Progenitor cell of endocrine pancreas (in vitro differentiated cells): ENCODE measurements at places on chromosomes 4 and X.
A peak's percentile ranks its signal among the peaks of the same experiment; 100 is the strongest.

DNA sequence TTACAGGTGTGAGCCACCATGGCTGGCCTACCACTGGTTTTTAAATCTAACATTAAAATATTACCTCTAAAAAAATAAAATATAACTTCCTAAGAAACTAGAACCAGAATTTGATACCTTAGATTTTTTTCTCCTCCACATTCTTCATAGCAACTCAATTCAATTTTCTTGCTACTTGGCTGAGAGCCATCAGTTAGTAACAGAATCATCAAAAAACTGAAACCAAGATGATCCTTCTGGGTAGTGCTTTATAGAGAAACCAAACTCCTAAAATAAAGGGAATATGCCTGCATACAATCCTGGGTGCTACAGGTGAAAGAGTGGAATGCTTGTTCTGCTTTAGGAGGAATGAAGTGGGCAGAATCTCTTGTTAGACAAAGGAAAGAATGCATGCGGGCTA lies 64.4 kb downstream of the RPS3A start:
- DNase-seq: no peak

DNA sequence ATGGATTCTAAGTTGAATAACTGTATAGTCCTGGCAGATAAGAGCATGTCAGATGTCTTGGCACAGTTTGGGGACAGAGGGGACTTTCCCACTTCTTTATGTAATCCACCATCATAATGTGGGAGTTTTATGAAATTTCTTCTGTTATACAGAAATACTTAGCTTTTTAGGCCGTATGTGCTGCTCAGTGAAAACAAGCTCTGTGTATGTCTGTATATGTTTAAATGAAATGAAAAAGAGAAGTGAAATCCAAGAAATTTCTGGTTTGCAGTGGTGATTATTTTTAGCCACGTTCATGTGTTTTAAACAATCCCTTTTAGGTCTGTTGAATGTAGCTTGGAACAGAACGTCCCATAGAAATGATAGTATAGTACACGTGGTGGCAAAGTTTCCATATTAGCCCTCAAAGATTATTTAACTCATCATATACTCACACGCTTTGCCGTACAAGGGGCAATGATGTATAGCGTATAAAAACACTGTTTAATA lies 41.0 kb downstream of the GAB1 start:
- DNase-seq: no peak

GRCh38 chr4:153242839-153243324 lies 38.6 kb downstream of the TRIM2 start:
- DNase-seq: no peak

- no peak for DNase-seq
These were observed 500.2 kb downstream of the IDS start for GRCh38 chrX:149004936-149005335.

DNA sequence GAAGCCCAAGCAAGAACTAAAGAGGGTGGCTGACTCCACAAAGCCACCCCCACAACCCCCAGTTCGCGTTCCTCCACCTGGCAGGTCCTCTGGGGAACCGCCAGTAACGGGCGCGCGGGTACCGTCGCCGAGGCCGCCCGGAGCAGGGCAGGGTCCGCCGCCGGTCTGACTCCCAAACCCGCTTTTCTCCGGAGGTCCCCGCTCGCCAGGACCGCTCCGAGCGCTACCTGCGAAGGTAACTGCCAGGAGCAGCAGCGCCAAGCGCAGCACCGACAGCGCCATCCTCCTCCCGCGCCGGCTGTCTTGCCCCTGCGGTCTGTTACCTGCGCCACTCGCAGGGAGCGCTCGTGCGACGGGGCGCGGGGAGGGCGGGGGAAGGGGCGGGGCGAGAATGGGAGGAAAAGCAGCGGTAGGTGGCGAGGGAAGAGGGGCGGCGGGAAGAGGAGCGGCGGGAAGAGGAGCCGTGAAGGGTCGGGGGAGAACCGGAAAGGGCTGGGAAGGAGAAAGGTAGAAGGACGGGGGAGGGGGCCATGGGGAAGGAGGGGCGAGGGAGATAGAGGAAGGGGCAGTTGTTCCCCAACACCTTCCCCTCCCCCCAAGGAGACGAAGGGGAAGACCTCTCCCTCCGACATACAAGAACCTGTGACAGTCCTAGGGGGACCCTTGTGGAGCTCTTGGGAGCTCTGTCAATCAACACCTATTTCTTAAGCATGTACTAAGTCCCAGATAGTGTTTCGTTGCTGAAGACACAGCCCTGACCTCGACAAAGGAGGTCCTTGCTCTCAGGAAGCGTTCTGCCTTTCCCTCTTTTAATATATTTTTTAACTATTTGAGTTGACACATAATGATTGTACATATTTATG lies at the start of gene SPINK2:
Gene SPINK2, minus strand, starts transcription at position 321 of the 863 bp plus-strand sequence. Its CDS starts 39 bp downstream, at position 282.
- DNase-seq: peak; percentile 47

DNA sequence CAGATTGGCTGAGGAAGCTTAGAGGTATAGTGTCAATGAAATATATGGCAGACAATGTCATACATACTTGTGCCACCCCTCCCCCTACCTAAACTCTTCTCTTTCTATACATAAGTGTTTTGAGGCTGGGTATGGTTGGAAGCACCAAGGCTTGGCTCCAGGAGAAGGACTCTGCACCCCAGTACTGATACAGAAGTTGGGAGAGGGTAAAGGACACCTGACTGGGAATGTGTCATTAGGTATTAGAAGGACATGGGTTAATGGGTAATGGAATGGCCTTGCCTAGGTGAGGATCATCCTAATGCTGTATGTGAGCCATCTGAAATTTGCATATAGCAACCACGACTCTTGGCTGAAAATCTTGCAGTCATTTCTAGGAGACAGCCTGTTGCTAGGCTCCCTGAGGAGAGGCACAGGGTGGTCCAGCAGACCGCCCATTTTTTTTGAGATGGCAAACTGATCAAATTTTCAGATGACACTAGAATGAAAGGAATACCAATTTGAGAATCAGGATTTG lies 26.8 kb upstream of the AP1S2 start:
- no peak for DNase-seq

- no peak for DNase-seq
These were observed 138.0 kb downstream of the AFAP1 start for GRCh38 chr4:7801641-7802040.

- DNase-seq: no peak
These were observed 18.7 kb upstream of the ZNF185 start for GRCh38 chrX:152878976-152879755.

GRCh38 chrX:71128166-71128833 lies 9.9 kb downstream of the MED12 start:
- no peak for DNase-seq

- no peak for DNase-seq
These were observed 449.8 kb upstream of the SMIM31 start for GRCh38 chr4:164304101-164304639.

DNA sequence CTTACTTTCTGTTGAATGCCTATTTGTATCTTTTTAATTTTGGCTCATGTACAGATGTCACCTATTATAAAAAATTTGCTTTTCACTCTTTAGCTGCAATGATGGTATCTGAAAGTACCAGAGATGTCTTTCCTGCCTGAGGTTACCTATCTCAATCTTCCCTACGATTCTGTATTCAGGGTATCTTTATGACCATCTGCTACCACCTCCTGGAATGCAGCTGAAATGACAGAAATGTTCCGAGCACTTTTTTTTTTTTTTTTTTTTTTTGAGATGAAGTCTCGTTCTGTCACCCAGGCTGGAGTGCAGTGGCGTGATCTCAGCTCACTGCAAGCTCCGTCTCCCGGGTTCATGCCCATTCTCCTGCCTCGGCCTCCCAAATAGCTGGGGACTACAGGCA lies 136.4 kb downstream of the REPS2 start:
- no peak for DNase-seq

- DNase-seq: no peak
These were observed 30.4 kb upstream of the PAGE1 start for GRCh38 chrX:49725923-49726904.

DNA sequence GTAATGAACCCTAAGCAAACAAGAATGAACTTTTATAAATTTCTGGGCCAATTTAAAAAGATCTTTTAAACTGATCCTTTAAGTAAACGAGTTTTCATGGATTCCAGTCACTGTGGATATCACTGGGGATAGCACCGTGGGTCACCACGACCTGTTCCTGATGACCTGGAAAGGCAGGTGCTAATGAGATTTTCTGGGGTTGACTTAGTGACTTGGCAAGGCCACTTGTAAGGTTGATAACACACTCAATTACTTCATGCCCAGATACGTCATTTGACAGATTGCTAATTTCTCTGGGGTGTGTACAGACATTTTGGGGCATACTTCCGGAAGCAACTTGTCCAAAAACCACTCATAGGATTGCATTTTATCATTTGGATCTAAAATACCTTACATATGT lies 24.5 kb downstream of the PDLIM3 start:
- DNase-seq: no peak

GRCh38 chrX:132858018-132858417 lies 100.4 kb downstream of the HS6ST2 start:
- no peak for DNase-seq

GRCh38 chr4:140947506-140947905 lies 185.8 kb downstream of the RNF150 start:
- DNase-seq: no peak

- no peak for DNase-seq
These were observed 66.7 kb upstream of the FRAS1 start for GRCh38 chr4:77990456-77990855.

- no peak for DNase-seq
These were observed at the start of gene TEX13A for GRCh38 chrX:105220636-105221035. TEX13A (minus strand) TSS chrX:105220694; CDS start chrX:105220397, 297 bp downstream.

DNA sequence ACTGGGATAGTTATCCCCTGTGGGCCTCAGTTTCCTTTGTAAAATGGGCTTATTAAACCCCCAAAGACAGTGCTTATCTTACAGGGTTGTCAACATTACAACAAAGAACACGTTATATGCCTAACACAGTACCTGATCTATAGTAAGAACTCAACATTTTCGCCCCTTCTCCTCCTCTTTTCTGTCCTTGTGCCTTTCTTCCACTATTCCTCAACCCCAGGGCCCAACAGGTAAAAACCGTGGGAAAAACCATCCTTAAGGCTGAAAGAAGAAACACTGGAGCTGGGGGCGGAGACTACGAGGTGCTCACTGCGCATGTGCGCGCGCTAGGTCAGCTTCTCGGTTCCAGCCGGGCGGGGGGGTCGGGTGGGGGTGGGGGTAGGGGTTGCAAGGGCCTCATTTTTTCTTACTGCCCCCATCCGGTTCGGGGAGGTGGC lies 426 bp upstream of the XIAP start:
- no peak for DNase-seq

DNA sequence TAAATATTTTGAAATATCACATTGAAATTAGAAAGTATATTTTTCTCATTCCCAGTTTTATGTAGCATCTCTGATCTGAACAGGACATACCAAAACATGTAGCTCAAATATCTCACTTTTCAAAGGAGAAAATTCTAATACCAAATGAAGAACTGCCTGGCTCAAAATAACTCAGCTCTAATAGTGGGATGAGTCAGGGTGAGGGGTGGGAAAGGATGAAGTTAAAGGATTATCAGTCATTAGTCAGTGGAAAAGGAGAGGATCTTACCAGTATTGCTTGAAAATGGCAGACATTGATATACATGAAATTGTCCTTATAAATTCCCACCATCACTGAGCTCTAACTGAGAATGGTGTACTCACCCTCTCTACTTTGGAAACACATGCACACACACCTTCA lies 803.2 kb downstream of the RAPGEF2 start:
- DNase-seq: no peak

- DNase-seq: no peak
These were observed 2301.3 kb upstream of the TENM3 start for GRCh38 chr4:179941911-179942310.

- no peak for DNase-seq
These were observed 1.1 kb downstream of the PCDH19 start for GRCh38 chrX:100408713-100409609.

- DNase-seq: no peak
These were observed 638.7 kb downstream of the PCDH18 start for GRCh38 chr4:136893573-136893972.

GRCh38 chrX:3680459-3680858 lies 33.0 kb downstream of the PRKX start:
- DNase-seq: no peak

- DNase-seq: no peak
These were observed 804 bp downstream of the OSTC start for GRCh38 chr4:108651014-108651791.

DNA sequence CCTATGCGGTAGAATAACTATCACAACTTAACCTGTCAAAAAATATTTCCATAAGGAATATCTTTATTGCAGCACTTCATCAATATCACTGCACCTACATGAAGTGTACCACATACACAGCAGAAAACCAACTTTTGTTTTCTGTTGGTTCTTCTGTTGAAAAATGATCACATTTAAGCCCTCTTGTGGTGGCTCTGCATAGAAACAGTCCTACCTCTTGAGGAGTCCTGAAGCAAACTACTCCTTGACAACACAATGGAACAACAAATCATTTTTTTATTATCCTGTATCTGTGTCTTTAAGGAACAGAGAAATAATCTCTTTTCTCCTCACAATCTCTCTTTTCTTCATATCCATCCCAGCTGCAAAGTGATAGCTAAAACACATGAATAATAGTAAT lies 39.8 kb upstream of the ATOH1 start:
- no peak for DNase-seq

DNA sequence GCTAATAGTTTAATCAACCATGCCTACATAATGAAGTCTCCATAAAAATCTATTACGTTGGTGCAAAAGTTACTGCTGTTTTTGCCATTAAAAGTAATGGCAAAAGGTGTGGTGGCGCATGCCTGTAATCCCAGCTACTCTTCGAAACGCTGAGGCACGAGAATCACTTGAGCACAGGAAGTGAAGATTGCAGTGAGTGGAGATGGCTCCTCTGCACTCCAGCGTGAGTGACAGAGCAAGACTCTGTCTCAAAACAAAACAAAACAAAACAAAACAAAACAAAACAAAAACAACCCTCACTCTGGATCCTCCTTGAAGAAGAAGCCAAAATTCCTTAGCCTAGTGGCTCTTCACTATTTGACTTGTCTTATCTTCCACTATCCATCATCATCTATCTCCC lies 78.0 kb downstream of the MSN start:
- no peak for DNase-seq
